Stimulated activated CD4-positive, alpha-beta T cell treated with anti-CD3 and anti-CD28 coated beads, Interleukin-1b, Interleukin-23, amount 100 ng/mL, for 4 hours (primary cell): ENCODE measurements at places on chromosomes 1 and 21.

GRCh38 chr1:94823116-94823515, 3.0 kb downstream of the SLC44A3 start:
- DNase-seq, result no peak

- DNase-seq, result no peak
Observed at GRCh38 chr1:219837994-219838294, 90.4 kb downstream of the SLC30A10 start.

DNA sequence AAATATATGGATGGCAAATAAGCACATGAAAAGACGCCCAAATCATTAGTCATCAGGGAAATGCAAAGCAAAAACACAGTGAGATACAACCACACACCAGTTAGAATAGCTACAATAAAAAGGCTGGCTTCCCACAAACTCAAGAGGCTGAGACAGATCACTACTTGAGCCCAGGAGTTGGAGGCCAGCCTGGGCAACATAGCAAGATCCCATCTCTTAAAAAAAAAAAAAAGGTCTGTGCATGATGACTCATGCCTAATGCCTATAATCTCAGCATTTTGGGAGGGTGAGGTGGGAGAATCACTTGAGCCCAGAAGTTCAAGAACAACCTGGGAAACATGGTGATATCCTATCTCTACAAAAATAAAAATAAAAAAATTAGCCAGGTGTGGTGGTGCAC, 19.8 kb downstream of the LDLRAD1 start:
- DNase-seq, result no peak

DNA sequence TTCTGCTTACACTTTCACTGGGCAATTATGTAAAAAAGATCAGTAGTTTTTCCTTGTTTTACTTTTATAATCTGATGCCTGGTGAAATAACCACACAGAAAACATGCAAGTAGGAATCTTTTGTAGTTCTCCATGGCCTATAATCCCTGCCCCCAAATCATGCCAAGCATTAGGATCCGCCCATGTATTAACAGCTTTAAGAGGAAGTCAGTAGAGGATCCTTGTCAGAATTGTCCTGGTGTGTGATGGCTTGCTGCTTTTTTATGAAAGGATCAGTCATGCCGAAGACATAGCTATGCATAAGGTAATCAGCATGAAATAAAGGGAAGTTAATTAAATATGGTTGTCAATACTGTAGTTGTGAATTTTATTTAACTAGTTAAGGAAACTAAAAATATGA, 20.0 kb downstream of the ADGRL2 start:
- DNase-seq, result no peak

DNA sequence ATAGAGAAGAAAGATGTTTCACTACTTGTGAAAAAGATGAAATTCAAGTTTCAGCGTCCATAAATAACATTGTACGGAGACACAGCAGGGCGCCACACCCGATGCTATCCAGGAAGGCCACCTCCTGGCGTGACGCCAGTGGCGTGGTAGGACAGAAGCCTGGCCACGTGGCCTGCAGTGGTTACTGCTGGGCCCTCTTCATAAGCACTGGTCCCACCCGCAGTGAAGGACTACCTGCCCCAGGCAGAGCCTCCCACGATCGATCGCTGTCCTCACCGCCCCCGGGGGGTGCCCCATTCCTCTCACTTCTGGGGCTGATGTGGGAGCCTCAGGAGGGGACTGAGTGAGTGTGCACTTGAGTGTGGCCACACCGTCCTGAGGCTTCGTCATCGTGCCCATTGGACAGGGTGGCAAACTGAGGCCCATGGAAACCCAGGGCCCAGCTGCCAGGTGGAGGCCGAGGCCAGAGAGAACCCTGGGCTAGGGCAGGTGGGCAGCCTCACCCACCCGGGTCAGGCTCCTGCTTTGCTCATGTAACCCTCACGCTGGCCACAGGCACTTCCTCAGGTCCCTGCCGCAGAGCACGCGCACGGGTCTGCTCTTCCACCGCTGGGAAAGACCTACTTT, 11.7 kb upstream of the HES5 start:
- no peak for DNase-seq

GRCh38 chr21:34642211-34643075, 26.4 kb upstream of the CLIC6 start:
- DNase-seq, result no peak

- DNase-seq, result no peak
Observed at GRCh38 chr1:118042501-118042900, 113.0 kb downstream of the WDR3 start.

DNA sequence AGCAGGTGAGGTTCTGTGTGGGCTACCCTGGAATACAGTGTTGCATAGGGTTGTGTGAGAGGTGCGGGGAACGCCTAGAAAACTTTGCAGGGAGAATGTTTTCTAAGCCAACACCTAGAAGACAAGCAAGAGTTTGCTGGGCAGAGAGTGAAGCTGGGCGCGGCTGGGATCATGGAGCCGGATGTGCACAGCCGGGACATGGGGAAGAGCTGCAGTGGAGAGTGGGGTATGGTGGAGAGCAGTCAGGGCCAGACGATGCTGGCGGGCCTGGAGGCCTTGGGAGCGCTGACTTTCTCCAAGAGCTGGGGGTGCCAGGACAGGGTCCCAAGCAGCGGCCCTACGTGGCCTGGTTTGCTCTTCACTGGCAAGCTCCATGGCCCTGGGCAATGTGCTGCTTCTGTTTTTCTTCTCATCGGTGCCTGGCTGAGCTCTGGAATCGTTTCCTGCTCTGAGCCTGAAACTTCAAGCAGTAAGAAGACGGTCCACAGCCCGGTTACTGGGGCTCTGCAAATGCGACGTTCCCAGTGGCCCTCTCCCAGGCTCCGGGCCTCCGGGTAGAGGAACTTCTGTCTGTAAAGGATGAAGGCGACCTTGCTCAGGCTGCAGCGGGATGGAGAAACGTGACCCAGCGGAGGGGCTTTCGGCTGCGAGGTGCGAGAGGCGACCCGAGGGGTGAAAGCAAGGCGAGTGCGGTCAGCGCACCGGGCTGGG, 51.9 kb upstream of the CD34 start:
- DNase-seq, result peak; percentile 22

DNA sequence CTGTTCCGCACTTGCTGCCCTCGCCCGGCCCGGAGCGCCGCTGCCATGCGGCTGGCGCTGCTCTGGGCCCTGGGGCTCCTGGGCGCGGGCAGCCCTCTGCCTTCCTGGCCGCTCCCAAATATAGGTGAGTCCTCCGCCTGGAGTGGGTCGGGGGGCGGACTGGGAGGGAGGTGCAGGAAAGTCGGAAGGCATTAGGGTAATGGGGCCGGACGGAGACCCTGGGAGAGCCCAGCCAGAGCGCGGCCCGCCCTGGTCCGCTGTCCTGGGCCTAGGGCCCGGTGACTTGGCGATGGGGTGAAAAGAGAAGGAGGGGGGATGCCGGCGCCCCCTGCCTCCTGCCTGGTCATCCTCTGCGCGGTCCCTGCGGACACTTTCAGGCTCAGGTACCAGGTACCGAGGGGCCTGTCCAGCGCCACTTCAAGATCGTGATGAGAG, 243 bp downstream of the ADAM15 start:
- no peak for DNase-seq

- DNase-seq, result no peak
Observed at GRCh38 chr1:1841575-1841995, 49.3 kb downstream of the GNB1 start.

- DNase-seq, result no peak
Observed at GRCh38 chr1:245648749-245649522, 494.2 kb downstream of the KIF26B start.

DNA sequence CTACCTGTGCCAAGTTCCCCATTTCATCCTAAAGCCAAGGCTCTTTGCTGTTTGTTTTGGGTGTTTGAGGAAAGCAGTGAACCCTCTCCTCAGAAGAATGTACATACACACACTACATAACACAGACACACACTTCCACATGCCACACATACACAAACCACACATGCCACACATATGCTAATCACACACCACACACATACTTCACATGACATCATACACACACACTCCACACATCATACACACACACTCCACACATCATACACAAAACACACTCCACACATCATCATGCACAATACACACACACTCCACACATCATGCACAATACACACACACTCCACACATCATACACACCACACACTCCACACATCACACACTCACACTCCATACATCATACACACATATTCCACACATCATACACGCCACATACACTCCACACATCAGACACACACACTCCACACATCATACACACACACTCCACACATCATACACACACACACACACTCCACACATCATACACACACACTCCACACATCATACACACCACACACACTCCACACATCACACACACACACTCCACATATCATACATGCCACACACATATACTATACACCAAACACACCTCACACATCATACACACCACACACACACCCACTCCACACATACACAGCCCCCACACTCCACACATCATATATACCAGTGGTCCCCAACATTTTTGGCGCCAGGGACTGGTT, 22.7 kb upstream of the ZNF436 start:
- no peak for DNase-seq

- DNase-seq, result no peak
Observed at GRCh38 chr1:211521102-211521815, 29.3 kb upstream of the RD3 start.

- DNase-seq, result no peak
Observed at GRCh38 chr1:111768023-111768422, 12.3 kb downstream of the DDX20 start.

DNA sequence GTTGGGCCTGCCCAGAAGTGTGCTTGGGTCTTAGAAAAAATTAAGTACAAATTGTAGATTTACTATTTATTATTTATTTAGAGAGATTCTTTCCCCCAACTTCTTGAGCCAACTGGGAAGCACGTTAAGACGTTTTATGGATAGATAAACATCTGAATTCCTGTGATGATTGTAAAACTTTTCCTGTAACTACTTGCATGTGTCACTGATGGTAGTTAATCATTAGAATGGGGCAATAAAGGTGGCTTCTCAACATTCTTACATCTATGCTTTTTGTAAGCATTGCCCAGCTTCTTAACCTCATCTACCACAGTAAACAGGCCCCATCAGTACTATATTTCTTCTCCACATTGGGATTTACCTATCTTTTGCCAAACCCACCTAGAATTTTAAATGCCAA, 559.8 kb downstream of the LMO4 start:
- DNase-seq, result no peak

- no peak for DNase-seq
Observed at GRCh38 chr1:14372526-14372925, 226.0 kb upstream of the KAZN start.

- no peak for DNase-seq
Observed at GRCh38 chr1:204408074-204408507, 3.5 kb downstream of the PPP1R15B start.

GRCh38 chr1:183983371-183984105, 54.0 kb downstream of the COLGALT2 start:
- no peak for DNase-seq

DNA sequence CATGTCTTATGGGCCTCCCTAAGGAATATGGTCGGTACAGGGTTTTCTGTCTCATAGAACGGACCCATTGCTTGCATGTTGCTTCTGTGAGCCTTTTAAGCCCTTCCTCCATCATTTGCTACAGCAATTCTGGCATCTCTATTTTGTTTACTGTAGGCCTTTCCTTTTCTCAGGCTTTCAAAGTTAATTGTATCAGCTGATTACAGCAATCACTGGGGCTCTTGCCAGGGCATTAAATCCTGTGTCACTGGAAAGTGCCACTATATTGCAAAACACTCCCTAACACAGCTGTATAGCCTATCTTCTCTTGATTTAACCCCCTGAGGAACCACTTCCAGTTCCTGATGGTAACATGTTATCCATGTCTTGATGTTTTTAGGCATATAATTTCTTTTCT, 156.5 kb downstream of the PDE4B start:
- no peak for DNase-seq

DNA sequence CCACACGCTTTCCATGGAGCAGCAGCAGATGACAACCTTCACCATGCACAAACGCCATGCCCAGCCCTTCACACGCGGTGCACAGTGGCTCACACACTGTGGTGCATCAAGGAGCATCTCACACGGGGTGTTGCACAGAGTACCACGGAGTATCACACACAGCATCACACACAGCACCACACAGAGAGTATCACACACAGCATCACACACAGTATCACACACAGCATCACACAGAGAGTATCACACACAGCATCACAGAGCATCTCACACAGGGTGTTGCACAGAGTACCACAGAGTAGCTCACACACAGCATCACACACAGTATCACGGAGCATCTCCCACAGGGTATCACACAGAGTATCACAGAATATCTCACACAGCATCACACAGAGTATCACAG, 122.2 kb upstream of the RAB4A start:
- DNase-seq, result no peak

DNA sequence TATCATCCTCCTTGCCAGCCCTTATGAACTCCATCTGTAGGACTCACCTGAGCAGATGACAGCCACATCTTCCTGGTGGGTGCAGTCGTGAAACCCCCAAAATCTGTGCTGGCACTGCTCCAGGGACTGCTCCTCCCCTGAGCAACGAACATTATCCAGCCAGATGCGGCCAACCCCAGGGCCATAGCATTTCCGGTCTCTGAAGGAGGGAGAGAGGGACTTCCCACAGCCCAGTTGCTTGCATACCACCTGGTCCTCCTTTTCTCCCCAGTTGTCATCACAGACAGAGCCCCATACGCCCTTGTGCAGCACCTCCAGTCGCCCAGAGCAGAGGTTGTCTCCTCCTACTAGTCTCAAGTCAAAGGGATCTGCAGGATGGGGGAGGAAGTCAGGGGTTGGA, 8.5 kb downstream of the CD5L start:
- DNase-seq, result no peak

DNA sequence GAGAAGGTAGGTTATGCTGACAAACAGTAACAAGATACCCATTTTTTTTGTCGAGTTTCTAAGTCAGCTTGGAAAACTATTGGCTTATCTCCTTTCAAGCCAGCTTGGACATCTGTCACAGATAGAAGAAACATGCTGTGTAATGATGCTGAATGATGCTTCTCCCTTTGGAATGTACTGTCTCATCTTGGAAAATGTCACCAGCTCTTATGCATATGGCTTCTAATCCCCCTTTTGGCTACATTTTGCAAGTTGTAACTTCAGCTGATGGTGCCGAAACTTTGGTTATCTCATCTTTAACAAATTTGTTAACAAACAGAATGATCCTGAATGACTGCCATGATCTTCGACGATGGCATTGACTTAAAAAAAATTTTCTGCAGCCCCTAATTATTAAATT, 68.8 kb upstream of the ST6GALNAC3 start:
- DNase-seq, result no peak

GRCh38 chr1:111750856-111751255, 4.8 kb upstream of the DDX20 start:
- no peak for DNase-seq

GRCh38 chr1:246152986-246153431, 354.1 kb downstream of the SMYD3 start:
- DNase-seq, result no peak

- no peak for DNase-seq
Observed at GRCh38 chr21:26686278-26686677, 113.2 kb upstream of the CYYR1 start.

DNA sequence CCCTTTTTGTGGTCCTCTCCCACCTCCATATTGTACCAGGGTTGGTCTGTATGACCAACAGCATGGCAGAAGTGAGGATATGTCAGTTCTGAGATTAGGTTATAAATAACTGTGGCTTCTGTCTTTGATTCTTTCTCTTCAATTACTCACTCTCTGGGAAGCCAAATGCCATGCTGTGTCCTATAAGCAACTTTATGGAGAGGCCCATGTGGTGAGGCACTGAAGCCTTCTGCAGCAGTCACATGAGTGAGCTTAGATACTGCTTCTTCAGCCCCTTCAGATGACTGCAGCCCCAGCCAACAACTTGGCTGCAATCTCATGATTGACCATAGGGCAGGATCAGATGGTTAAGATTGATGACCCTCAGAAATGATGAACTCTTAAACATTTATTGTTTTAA, 34.0 kb upstream of the SAMD13 start:
- no peak for DNase-seq
